ENCODE measurements at places on chromosomes 13 and 19.

- DNase-seq: no peak
Measured at GRCh38 chr13:26526702-26527216, 30.7 kb upstream of the WASF3 start.

GRCh38 chr13:52026246-52026626 is 1.7 kb downstream of the UTP14C start:
- DNase-seq: no peak

- DNase-seq: no peak
Measured at GRCh38 chr19:54389553-54389952, 24.8 kb upstream of the LAIR1 start.

- no peak for DNase-seq
Measured at GRCh38 chr13:101417501-101417900, 1.2 kb upstream of the NALCN start.

GRCh38 chr19:46601318-46602224 is at the start of gene CALM3:
TSS of gene CALM3 (plus strand) at chr19:46601330. CDS start at chr19:46601435, 105 bp downstream.
- no peak for DNase-seq

Data from stimulated activated CD4-positive, alpha-beta T cell treated with anti-CD3 and anti-CD28 coated beads, Interleukin-4, amount 100 ng/mL, for 1 hour (primary cell).